Stimulated activated CD8-positive, alpha-beta memory T cell treated with anti-CD3 and anti-CD28 coated beads, Interleukin-15, amount 100 ng/mL, for 1 hour (primary cell): ENCODE measurements at places on chromosomes 3 and 15.

- no peak for DNase-seq
These were observed 29.9 kb downstream of the PDIA5 start for GRCh38 chr3:123096731-123097130.

DNA sequence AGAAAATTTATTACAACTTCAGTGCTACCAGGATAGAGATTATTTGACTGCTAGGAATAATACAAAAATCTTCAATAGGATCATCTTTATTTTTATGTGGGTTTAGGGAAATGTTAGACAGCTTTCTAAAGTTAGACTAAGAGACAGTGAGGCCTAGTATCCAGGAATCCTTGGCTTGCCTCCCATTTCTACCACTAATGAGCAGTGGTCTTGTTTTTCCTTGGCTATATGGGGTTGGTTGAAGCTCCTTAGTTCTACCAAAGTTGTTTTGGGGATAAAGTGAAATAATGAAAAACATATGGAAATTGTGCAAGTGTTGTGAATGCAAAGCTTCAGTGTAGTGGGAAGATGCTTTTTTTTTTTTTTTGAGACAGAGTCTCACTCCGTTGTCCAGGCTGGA is 16.8 kb downstream of the AP4E1 start:
- no peak for DNase-seq

DNA sequence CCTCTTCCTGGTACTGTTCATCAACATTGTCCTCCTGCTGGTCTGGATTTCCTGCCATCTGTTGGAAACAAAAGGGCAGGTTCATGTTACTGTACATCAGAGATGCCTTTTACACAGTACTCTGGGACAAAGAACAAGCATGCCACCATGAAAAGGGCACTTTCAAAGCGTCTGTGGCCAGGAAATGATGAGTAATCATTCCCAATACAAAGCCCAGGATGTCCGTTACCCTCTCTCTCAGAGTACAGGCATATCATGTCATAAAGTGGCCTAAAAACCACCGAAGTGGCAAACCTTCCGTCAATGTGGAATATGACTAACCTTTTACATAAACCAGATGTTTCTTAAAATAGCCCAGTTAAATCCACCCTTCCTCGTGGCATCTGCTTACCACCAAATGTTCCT is 71.2 kb downstream of the GOLIM4 start:
- no peak for DNase-seq

DNA sequence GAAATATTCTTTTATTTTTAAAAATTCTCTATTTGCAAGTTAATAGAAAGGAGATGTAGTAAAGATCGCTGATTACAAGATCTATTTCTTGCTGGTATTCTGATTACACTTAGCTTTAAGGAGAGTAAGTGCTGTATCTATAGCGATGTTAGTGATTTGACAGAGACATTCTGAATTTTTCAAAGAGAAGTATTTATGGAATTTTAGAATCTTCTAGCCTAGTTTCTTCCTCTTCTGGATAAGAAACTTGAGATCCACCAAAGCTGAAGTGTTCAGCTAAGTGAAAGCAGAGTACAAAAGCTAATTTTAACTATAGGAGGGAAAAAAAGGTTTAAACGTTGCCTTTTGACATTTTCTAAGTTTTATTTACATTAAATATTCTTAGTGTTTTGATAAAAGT is 72.1 kb upstream of the RARB start:
- no peak for DNase-seq

- no peak for DNase-seq
These were observed 77.0 kb downstream of the MAGI1 start for GRCh38 chr3:65961733-65962132.

DNA sequence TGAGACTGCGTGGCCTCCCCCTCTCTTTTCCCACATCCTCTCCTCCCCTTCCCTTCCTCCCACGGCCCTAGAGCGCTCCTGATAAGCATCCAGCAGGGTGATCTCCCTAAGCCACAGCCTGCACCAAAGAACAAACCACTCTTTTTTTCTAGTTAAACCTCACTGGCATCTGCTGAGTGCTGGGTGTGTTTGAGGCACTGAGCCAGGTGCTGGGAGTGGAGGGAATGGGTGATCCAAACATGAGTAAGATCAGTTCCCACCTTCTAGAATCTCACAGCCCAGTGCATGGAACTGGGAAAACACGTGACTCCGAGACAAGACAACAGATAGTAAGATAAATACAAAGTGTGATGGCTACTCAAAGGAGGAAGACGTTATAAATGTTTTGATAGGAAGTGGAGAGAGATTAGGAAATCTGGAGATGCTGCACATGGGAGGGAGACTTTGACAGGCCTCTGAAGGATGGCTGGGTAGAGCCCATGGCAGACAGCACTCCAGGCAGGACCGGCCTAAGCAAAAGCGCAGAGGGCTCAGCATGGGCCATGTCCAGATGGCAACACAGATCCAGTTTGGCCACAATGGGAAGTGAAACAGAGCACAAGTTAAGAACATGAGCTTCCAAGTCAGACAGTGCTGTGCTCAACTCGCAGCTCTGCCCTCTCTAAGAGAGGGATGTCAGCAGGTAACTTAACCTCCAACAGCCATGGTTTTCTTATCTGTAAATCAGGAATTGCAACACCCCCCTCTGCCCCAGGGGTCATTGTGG is 55.6 kb downstream of the CCR3 start:
- no peak for DNase-seq

DNA sequence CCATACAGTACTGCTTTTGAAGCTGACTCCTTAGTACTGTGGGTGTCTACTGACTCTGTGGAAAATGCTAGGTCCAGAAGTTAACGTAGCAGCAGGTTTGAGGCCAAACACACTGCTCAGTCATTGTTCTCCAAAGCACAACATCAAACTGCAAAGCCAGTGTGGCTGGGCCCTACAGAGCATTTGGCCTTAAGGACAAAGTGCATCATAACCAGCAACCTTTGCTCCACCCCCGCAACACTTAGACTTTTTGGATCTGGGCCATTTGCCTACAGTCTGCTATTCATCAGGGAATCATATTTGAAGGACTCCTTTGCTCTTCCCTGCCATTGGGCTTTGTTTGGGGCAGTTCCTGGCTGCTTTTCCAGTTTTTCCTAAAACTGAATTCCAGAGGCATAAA is 43.1 kb upstream of the ARL6 start:
- DNase-seq: no peak

DNA sequence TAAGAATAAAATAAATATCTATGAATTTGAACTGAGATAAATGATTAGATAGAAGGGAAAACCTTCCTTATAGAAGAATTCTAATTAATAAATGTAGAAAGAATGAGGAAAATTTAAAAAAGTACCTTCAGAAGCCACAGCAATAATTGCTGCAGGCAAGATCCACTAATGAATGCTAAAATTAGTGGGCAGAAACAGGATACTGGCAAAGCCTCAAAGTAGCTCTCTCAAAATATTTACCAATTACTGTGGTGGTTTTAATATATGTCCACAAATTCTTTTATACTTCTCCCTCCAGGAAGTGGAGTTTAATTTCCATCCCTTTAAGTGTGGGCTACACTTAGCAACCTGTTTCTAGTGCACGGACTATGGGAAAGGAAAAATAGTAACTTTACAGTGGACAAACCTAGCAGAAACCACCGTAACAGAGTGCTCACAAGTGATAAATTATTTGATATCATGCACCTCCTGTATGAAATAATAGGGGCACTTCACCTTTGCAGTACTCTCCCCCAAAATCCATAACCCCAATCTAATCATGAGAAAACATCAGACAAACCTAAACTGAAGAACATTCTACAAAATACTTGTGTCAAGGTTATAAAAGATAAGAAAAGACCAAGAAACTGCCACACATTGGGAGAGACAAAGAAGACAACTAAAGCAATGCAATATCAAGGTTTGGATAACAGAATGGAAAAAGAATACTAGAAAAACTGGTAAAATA is 6.8 kb downstream of the PEAK1 start:
- DNase-seq: no peak

DNA sequence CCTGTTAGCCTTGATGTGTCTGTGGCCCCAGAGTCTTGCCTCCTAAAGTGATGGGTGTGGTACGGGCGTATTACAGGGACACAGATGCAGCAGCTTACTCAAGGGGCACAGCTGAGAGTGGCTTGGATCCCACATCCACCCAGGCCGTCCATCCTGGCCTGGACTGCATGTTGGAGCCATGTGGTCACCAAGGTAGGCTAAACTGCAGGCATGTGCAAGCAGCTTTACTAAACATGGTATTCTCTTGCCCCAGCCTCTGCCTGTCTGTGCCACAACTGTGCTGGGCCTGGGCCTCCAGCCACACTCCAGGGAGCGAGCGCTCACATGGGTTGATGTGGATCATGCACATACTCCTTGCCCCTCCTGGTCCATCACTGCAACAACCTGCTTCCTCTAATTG is 6.1 kb upstream of the GPR62 start:
- DNase-seq: no peak

- peak; percentile 28 for DNase-seq
These were observed 588 bp upstream of the VIPR1 start for GRCh38 chr3:42501681-42502428.

DNA sequence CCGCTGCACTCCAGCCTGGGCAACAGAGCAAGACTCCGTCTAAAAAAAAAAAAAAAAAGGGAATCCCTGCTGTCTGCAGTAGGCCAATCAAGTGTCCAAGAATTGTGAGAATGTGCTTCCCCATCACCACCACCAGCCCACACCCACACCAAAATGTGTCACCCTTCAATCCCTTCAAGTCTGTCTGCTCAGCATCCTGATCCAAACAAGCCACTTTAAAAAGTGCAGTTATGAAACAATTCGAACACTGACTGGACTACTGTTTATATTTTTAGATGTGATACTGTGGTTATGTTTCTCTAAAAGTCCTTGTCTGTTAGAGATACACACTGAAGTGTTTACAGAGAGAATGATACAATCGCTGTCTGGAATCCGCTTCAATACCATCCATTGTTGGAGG is 78.1 kb upstream of the CGNL1 start:
- DNase-seq: no peak

DNA sequence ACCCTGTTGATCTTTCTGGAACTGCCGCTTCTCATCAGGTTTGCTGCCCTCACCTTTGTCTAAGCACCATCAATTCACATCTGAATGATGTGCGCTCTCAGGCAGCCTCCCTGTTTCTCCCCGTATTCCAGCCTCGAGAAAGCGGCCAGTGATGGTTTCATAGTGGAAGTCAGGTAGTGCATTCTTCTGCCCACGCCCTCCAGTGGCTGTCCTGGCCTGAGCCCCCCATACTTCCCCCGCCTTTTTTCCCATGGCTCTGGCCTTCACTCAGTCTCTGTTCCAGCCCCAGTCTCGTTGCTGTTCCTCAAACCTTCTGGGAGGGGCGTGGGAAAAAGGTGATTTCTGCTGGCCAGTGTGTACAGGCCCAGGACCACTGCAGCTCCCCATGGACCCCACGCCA is 101.3 kb downstream of the ASB7 start:
- no peak for DNase-seq

DNA sequence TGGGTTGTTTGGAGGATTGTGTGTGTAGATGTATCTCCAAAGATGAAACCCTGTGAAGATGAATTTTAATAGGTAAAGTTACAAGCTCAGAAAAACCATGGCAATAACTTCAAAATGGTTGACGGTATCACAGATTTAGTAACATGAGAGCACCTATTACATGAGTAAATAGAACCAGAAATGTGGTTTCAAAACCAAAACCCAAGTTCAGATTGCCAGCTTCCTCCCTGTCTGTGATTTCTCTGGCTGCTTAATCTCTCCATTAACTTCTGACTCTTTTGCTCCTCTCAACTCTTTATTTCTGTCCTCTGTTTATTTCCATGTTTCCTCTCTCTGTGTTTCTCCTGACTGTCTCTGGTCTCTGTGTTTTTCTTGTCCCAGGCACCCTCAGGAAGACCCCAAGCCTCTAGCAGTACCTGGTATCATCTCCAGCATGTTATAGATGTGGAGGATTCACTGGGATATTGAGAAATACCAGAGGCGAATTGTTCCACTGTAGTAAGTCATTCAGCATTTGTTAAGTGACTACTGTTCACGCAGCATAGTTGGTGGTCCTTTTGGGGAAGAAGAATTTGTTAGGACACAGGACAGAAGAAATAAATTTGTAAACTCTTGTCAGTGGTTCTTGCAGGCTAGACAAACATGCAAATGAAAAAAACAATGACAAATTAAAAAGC is 138.8 kb downstream of the BBX start:
- no peak for DNase-seq

- no peak for DNase-seq
These were observed 221.0 kb upstream of the EOMES start for GRCh38 chr3:27943106-27943505.

GRCh38 chr15:78904599-78905358 is 32.1 kb downstream of the MORF4L1 start:
- no peak for DNase-seq

GRCh38 chr15:74867466-74868038 is 5.6 kb downstream of the SCAMP2 start:
- no peak for DNase-seq

DNA sequence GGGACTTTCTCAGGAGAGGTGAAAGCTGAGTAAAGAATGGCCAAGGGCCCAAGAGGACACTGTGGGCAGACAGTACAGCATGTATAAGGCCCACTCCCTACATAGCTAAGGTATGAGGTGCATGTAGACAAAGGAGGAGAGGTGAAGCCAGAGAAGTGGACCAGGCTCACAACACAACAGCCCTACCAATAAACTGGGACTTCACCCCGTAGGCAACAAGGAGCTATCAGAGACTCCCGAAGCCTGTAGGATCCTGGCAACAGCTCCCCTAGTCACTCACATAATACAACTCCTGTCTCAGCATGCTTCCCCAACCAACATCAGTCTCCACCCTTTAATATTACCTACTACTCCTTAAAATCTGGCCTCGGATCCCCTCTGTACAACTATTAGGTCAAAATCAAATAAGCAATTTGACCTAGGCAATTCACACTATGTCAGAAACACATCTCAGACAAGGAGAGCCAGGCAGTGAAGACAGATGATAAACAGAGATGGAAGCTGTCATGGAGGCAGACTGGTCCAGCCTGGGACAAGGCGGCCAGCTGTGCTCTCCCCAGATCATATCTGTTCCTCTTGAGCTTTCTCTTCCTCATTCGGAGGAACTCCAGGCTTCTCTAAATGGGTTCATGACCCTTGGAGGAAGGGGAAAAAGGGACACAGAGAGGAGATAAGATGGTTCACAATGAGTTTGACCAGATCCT is 1.4 kb downstream of the XXYLT1 start:
- DNase-seq: no peak

DNA sequence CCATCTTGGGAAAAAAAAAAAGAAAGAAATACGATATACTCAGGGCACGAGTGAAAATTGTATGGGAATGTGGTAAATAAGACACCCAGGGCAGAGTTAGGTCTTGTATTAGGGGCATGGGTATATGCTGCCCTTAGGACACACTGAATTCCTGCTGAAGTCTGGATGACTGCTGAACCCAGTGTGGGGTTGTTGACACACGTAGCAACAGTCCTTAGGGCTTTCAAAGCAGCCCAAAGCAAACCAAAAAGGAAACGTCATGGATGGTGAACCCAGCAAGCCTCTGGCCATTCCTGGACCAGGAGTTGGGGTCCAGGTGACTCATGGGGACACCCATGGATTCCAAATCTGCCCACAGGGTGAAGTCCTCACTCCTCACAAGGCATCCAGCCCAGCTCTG is 27.1 kb upstream of the SEMA3F start:
- DNase-seq: no peak

- DNase-seq: no peak
These were observed 85.5 kb downstream of the NCEH1 start for GRCh38 chr3:172625404-172625803.

- no peak for DNase-seq
These were observed 16.8 kb downstream of the EMC4 start for GRCh38 chr15:34241376-34242330.
